HCT116 (cell line): ENCODE measurements at places on chromosomes 12 and 14.

GRCh38 chr12:70031046-70031445, 206.0 kb downstream of the MYRFL start:
- no peaks in the 10 kb centered on the region for H3K27me3 ChIP-seq
- H3K4me3 ChIP-seq: no peak overlapping the region
- no peaks in the 10 kb centered on the region for H3K36me3 ChIP-seq
- H3K27ac ChIP-seq: no peak overlapping the region
- no peaks in the 10 kb centered on the region for H3K4me1 ChIP-seq
- no peak for DNase-seq

DNA sequence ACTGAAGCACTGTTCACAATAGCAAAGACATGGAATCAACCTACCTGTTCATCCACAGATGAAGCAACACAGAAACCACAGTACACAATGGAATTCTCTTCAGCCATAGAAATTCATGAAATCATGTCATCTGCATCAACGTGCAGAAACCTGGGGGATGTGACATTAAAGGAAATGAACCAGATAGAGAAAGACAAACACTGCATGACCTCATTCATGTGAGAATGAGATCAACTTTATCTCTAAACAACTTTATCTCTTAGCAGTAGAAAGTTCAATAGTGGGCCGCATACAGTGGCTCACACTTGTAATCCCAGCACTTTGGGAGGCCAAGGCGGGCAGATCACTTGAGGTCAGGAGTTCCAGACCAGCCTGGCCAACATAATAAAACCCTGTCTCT, 19.9 kb downstream of the ASCL4 start:
- H3K27ac ChIP-seq: no peak overlapping the region
- H3K27me3 ChIP-seq: peaks cover 26% of the 10 kb centered on the region
- H3K4me1 ChIP-seq: no peaks in the 10 kb centered on the region
- no peak overlapping the region for H3K4me3 ChIP-seq
- DNase-seq: no peak

- H3K27me3 ChIP-seq: no peaks in the 10 kb centered on the region
- H3K27ac ChIP-seq: no peak overlapping the region
- H3K36me3 ChIP-seq: no peaks in the 10 kb centered on the region
- H3K4me3 ChIP-seq: no peak overlapping the region
Measured at GRCh38 chr12:49813131-49813530, 15.1 kb downstream of the NCKAP5L start.

DNA sequence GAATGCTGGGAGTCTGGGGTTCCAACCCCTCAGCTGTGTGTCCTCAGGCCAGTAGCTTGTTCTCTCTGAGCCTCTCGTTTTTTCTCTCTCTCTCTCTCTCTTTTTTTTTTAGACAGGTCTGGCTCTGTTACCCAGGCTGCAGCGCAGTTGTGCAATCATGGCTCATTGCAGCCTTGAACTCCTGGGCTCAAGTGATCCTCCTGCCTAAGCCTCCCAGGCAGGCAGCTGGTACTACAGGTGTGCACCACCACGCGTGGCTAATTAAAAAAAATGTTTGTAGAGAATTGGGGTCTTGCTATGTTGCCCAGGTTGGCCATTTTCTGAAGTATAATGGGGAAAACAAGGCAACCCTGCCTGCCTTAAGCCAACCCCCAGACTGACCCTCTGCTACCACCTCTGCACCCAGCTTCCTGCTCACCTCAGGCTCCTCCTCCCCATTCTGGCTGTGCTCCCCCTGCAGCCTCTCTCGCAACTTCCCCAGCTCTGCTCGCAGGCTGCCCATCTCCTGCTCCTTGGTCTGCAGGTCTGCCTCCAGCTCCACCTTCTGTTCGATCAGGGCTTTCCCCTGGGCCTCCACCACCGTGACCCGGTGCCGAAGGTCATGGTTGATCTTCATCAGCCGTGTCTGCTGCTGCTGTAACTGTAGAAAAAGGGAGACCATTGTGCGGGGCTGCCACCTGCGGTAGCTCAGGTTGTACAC, 35.2 kb downstream of the RILPL1 start:
- H3K27ac ChIP-seq: no peak overlapping the region
- no peaks in the 10 kb centered on the region for H3K4me1 ChIP-seq
- no peak overlapping the region for H3K4me3 ChIP-seq
- H3K36me3 ChIP-seq: no peaks in the 10 kb centered on the region; the same call in 1 of the 2 replicates
- DNase-seq: no peak
- no peaks in the 10 kb centered on the region for H3K27me3 ChIP-seq

- H3K27me3 ChIP-seq: no peaks in the 10 kb centered on the region
- no peak for DNase-seq
- H3K4me1 ChIP-seq: no peaks in the 10 kb centered on the region
- no peaks in the 10 kb centered on the region for H3K36me3 ChIP-seq
Measured at GRCh38 chr14:94314890-94315289, 8.2 kb downstream of the SERPINA6 start.

DNA sequence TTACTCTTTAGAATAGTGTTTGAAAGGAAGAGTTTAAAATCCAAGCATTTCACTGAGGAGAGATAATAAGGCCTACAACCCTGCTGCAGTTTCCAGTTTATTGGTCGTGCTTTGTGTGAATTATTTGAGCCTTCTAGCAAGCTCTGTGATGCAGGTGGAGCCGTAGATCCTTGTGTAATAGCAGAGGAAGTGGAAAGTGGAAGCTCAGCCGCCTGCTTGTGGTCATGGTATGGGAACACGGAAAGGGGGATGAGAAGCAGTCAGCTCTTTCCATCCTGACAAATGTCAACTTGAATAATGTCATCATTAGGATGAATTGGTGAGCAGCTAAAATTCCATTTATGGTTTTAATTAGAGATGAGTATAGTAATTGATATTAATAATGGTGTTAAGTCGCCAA, 29.1 kb downstream of the SYNE2 start:
- no peak overlapping the region for H3K27ac ChIP-seq
- no peaks in the 10 kb centered on the region for H3K27me3 ChIP-seq
- DNase-seq: no peak

DNA sequence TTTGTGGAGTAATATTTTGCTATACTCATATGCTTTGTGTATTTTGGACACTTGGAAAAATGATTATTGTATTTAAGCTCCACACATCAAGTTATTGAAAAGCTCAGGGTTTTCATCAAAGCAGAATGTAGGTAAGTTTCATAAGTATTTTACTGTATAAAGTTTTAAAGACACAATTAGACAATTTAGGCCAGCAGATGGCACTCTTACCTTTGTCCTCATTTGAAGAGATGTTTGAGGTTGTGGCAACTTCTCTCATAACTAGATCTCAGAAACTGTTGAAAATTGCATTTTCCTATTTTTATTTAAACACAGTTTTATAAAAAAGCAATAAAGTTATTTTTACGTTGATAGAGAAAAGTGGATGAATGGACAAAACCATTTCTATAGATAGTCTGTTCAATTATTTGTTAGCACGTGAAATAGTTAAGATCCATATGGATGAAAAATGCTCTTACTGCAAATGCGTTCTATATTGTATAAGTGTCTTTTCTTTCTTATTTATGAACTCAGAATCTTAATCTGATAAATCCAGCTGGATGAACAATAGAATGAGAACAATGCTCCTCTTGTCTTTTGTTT, 300.0 kb downstream of the AEBP2 start:
- DNase-seq: peak; percentile 40
- no peaks in the 10 kb centered on the region for H3K4me1 ChIP-seq
- no peaks in the 10 kb centered on the region for H3K36me3 ChIP-seq
- no peaks in the 10 kb centered on the region; the same call in 1 of the 2 replicates for H3K27me3 ChIP-seq
